Left renal cortex interstitium (tissue), 4 donors: ENCODE measurements at places on chromosomes 3 and 15.

DNA sequence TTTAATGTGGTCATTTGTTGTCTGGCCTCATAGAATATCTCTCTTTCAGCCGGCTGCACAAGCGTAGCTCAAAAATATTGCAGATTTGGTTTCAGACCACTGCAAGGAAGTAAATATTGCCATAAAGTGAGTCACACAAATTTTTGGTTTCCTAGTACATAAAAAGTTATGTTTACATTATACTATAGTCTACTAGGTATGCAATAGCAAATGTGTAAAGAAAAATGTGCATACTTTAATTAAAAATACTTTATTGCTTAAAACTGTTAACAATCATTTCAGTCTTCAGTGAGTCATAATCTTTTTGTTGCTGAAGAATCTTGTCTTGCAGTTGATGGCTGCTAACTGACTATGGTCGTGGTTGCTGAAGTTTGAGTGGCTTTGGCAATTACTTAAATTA, 425.1 kb upstream of the ROBO1 start:
- no peak for DNase-seq

DNA sequence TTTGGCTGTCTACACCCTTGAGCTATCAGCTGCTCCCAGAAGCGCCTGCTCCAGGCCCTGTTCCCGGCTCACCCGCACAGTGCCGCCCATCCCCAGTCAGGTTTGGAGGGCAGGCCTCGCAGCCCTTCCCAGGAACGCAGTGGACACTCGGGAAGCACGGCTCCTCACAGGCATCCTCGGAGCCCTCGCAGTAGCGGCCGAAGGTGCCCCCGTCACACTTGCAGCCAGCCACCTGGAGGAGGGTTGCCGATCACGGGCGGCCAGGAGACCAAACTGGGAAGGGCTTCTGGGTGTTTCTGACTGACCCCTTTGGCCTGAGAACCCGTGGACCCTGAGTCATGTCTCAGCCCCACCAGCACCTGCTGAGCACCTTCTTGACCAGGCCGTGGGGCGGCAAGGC, 33.4 kb downstream of the MUC20 start:
- no peak for DNase-seq

DNA sequence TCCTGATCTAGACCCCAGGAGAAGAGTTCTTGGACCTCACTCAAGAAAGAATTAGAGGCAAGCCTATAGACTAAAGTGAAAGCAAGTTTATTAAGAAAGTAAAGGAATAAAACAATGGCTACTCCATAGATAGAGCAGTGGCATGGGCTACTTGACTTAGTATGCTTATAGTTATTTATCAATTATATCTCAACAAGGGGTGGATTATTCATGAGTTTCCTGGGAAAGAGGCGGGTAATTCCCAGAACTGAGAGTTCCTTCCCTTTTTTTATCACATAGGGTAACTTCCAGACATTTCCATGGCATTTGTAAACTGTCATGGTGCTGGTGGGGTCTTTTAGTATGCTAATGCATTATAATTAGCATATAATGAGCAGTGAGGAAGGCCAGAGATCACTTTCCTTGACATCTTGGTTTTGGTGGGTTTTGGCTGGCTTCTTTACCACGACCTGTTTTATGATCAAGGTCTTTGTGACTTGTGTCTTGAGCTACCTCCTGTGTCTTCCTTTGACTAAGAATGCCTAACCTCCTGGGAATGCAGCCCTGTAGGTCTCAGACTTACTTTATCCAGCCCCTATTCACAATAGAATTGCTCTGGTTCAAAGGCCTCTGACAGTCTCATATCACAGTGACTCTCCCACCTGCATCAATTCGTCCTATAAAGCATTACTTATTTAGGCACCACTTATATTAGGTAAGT, 35.3 kb upstream of the PLSCR2 start:
- no peak for DNase-seq

DNA sequence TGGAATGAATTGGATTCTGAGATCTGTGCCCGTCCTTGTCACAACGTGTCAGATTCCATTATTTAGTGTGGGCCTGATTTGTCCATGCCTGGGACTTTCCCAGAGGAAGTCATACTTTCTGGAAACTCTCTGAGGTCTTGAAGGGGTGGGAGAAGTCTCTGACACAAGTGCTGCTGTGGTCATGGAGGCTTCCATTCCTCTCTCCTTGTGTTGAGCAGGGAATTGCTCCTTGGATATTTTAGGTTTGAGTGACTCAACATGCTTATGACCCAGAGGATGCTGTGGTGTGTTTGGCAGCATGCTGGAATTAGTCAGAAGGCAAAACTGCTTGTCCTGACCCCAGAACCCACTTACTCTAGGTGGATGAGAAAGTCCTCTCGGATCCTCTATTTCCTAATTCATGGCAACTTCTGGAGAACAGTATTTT, 132.1 kb downstream of the LPP start:
- DNase-seq: no peak

DNA sequence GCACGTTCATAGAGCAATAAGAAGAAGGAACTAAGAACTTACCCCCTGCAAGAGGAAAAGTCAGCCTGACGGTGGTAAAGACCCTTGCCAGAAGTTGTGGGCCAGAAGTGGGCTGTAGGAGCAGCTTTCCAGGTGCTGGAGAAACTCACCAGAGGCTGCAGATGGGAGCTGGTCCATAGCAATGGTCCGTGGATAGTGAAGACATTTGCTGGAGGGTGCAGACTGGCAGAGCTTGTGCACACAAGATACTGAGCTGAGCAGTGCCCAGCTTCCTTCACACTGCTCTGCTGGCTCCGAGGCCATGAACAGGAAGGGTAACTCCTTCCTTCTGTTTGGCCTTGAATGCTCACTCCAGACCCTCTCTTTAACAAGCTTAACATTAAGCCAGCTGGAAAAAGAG, 149.8 kb upstream of the BNIP2 start:
- DNase-seq: no peak

DNA sequence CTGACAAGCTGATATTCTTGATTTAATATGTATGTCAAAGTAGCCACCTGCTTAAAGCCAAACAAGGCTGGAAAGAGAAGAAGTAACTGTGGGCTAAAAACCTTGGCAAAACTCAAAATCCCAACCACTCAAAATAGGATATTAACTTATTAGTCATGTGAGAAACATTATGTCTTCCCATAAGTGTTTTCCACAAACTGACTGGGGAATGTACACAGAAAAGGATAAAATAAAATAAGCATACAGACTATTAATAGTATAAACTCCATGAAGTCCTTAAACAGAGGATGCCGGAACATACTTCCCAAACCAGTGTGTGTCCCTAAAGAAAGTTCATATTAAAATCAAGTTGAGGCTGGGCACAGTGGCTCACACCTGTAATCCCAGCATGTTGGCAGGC, 263.7 kb upstream of the THBS1 start:
- DNase-seq: no peak

DNA sequence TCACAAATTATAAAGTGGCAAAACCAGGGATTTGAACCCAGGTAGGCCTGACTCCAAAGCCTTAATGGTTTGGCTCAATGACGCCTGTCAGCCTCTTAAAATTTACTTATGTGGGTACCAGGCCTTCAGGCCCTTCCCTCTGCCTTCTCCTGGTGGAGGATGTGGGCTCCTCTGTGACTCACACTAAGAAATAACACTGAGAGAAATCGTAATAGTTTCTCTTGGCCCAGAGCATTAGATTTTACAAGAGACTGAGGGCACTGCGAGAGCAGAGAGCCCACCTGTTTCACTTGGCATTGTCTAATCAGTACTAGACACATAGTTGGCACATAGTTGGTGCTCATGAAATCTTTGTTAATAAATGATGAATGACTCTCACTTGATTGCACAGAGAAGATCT, 505.2 kb downstream of the SHQ1 start:
- no peak for DNase-seq
